Activated naive CD8-positive, alpha-beta T cell treated with anti-CD3 and anti-CD28 coated beads, Interleukin-2, amount 50 U/mL, for 16 hours (primary cell): ENCODE measurements at places on chromosomes 11 and 22.

- DNase-seq, result no peak
Measured at GRCh38 chr11:117711331-117711730, 85.7 kb downstream of the DSCAML1 start.

DNA sequence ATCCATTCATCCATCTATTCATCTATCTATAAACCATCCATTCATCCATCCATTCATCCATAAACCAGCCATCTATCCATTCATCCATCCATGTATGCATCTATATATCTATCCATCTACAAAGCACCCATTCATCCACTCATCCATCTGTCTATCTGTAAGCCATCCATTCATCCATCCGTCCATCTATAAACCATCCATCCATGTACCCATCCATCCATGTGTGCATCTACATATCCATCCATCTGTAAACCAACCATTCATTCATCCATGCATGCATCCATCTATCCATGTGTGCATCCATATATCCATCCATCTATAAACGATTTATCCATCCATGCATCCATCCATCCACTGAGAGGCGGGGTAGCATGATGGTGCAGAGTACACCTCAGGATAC, 58.4 kb downstream of the MPPED1 start:
- DNase-seq, result no peak

GRCh38 chr11:44604171-44604581, 38.7 kb downstream of the CD82 start:
- DNase-seq, result no peak

DNA sequence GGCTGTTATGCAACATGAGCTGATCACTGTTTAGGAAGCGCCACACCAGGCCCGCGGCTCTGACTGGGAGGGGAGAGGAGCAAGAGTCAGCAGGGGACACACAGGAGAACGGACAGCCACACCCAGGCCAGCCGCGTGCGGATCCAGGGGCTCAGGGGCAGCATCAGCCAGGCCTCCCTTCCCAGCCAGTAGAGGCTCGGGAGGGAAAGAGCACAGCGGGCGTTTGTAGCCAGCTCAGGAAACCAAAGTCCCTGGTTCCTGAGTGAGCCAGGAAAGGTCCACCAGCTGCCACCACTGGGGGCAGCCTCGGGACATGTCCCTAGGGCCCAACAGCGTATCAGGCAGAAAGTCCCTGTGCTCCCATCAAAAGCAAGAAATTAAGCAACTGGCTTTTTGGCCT, 71.8 kb upstream of the PITPNB start:
- no peak for DNase-seq

- no peak for DNase-seq
Measured at GRCh38 chr11:375065-376025, 6.0 kb downstream of the B4GALNT4 start.

DNA sequence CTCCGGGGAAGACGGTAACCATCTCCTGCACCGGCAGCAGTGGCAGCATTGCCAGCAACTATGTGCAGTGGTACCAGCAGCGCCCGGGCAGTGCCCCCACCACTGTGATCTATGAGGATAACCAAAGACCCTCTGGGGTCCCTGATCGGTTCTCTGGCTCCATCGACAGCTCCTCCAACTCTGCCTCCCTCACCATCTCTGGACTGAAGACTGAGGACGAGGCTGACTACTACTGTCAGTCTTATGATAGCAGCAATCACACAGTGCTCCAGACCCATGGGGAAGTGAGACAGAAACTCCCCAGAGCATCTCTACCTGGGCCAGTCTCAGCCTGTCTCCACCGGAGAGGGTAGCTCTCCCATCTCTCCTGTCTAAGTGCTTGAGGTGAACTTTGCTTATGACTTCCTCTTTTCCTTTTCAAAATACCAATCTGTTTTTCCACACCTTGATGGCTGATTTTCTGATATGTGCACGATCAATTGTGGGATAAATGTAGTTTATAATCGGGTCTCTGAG, 48.5 kb upstream of the VPREB1 start:
- no peak for DNase-seq

DNA sequence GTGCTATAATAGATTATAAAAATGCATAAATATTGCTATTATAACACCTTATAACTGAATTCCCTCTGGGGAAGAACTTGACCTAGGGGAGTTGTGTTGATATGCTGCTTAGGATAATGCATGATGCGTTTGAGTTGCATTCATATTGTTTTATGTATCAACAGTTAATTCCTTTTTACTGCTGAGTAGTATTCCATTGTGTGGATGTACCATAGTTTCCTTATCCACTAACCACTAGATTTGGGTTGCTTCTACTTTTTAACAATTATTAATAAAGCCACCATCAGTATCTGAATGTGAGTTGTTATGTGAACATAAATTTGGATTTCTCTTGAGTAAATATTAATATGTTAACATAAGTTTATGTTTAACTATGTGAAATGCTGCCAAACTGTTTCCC, 19.7 kb upstream of the LRRC4C start:
- no peak for DNase-seq

- no peak for DNase-seq
Measured at GRCh38 chr11:19510468-19510867, 202.2 kb upstream of the NAV2 start.

GRCh38 chr11:120869516-120870011, 154.3 kb upstream of the TBCEL start:
- DNase-seq, result no peak

- DNase-seq, result no peak
Measured at GRCh38 chr11:114353443-114353842, 46.9 kb downstream of the C11orf71 start.

GRCh38 chr11:70176940-70177689, 26.0 kb upstream of the FADD start:
- DNase-seq, result no peak

DNA sequence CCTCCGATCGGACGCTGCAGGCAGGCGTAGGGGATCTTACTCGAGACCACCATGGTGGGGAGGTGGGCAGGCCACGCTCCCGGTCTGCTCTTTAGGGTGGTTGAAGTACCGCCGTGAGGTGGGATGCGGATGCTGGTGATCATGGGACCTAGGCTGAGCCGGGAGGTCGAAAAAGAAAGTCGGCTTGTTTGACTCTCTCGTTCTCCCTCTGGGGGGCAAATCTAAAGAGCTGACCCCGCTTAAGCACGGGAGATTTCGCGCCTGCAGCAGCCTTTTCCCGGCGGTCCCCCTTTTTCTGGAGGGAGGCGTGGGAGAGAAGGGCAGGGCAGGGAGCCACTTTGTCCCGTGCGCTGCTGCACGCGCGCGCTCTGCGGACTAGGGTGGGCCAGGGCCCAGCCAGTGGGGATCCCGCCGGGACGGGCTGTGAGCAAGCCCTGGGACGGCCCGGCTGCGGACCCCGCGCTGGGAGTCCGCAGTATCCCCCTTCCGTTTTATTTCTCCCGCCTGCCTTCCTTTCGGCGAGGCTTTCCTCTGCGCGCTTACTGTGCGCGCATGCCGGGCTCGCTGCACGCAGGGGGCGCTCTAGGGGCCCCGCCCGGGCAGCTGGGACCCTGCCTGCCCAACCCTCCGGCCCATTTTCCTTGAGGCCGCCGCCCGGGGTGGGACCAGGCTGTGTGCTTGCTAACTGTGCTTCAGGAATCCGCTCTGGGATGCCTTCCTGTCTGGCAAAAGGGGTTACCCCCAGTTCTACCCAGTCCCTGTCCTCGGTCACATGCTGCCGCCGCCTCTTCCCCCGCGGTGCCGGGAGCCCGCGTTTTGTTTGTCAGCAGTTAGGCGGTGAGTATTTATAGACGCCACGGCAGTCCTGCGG, 81.0 kb downstream of the PRR5L start:
- DNase-seq, result no peak

DNA sequence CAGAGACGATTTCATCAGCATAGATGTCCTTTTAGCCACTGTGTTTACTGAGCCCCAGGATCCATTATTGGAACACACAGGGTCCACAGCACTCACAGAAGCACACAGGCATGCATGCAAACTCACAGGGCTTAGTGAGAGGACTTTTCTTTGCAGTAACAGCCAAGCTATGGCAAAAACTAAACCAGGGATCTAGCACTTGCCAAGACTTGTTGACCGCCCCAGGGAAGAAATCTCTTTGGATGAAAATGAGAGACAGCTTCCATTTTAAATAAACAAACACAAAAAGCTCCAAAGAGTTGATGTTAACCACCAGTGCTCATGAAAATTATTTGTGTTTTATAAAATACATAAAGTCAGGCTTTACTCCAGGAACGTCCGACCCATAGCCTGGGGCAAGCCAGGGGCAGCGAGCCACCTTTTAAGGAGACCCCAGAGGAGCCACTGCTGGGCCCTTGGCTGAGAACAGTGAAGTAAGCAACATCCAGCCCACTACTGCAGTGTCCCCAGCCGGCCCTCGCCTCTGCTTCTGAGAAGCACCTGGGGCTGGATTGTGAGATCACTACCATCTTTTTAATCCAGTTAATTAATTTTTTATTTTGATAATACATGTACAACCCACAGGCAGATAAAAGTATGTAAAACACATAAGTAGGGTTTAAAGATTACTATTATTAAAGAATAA, 22.0 kb upstream of the TFIP11 start:
- no peak for DNase-seq

DNA sequence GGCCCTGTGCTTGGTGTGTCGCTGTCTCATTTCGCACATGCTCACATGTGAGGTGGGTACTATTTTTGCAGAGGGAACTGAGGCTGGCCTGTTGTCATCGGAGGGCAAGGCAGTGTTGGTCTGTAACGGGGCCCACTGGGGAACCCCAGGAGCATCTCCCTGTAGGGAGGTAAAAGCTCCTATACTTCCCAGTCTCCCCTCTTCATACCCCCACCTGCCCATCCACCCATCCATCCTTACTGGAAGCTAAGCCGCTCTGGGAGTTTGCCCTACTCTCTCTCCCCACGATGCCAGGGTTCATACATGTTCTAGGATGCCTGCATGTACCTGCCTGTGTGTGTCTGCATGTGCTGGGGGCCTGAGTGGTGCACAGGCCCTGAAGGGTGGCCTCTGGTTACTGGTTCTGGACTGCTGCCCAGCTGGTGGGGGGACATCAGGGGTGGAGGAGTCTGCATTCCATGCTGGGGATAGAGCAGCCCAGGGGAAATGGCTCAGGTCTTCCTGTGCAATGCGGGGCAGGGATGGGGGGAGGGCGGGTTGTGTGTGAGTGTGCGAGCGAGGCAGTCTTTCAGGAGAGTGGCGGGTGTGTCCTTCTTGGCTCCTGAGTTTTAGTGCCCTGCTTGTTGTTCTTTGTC, 77.7 kb downstream of the PKNOX2 start:
- DNase-seq, result no peak

DNA sequence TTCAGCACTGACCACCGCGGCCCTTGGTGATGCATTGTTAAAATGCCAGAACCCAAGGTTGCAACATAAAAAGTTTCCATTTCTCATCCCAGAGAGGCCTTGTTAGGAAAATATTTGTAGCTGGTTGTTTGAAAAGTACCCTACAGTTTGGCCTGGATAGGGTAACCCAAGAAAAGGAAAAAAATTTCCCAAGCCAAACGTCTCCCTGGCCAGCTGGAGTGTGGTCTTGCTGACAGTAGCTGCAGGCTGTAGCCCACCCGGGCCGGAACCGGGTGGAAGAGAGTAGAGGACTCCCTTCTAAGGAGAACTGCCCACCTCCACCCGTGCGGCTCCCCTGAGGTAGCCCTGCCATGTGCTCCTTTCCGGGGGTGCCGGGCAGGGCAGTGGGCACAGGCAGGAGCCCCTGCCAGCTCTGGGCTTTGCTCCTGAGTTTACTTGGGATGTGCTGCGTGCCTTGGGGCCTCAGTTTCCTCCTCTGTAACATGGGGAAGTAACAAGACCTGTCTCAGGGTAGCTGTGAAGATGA, 38.5 kb downstream of the IGHMBP2 start:
- DNase-seq, result no peak

DNA sequence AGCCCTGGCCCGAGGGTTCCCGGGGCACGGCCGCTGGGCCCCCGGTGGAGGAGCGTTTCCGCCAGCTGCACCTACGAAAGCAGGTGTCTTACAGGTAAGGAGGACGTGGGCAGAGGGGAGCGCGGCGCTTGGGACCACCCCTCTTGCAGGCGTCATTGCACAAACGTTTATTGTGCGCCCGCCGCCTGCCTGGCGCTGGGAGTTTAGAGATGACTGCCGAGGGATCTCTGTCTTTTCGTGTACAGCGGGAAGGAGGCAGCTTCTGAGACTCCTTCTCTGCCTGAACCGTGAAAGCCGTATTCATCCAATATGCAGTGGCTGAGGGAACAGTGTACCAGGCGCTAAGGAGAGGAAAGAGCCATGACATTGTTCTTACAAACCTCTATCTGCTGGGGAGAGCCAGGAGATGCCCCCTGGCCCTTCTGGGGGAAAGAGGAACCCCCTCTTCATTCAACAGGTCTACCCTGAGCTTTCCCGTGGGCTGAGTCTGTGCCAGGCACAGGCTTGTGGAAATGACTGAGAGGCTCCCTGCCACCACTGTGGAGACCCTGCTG, 13.8 kb upstream of the DGKZ start:
- no peak for DNase-seq

DNA sequence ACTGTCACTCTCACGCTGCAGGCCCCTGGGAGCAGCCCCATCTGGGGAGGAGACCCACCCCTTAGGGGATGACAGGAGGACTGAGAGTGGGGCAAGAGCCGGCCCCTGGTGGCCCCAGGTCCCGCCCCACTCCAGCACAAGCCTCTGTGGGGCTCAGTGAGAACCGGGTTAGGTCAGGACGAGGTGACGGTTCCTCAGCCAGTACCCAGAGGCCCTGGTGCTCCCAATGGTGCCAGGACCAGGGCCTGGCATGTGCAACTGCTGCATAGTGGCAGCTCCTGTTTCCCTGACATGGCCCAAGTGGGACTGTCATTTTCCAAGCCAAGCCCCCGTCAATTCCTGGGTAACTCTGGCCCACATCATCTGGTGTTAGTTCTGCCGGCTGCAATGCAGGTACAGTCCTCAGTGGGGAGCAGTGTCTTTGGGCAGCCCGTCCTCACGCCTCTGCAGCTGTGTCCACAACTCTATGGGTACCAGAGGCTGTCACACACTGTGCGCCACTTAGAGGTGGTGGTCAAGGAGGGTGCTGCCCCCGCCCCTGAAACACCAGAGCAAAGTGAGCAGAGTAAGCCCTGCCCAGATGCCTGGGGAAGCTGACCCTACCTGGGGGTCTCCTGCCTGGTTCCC, 15.9 kb downstream of the CHID1 start:
- no peak for DNase-seq

DNA sequence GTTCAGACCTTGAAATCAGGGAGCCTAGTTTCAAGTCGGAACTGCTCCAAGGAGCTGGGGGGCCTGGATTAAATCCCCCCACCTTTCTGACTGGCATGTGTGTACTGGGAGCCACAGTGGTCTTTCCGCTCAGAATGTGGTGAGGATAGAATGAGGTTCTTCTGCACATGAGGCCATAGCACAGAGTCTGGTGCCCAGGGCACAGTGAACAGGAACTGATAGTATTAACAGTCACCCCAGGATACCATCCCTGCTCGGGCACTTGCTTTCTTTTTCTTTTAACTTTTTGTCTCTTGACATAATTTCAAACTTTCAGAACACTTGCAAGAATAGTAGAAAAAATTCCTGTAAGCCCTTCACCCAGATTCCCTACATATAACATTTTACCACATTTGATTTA, 28.8 kb downstream of the LMO1 start:
- no peak for DNase-seq

DNA sequence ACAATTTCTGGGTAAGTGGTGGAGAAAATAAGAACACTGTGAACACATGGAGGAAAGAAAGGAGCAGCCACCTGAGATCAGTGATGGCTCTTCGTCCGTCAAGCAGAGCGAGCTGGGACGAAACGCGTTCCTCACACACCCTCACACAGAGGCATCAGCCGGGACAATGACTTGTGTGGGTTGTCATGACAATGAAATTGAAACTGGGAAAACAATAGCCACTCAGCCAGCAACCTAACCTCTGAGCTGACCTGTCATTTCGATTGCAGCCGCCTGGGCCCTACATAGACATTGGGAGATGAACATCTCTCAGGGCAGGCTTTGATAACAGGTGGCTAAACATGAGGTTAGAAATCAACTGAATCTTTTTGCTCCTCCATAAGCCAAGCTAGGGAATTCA, 51.3 kb downstream of the TRIM29 start:
- DNase-seq, result no peak
